ENCODE measurements at places on chromosomes 5 and 9.

- DNase-seq: no peak
Measured at GRCh38 chr5:99973779-99974178, 561.4 kb upstream of the FAM174A start.

DNA sequence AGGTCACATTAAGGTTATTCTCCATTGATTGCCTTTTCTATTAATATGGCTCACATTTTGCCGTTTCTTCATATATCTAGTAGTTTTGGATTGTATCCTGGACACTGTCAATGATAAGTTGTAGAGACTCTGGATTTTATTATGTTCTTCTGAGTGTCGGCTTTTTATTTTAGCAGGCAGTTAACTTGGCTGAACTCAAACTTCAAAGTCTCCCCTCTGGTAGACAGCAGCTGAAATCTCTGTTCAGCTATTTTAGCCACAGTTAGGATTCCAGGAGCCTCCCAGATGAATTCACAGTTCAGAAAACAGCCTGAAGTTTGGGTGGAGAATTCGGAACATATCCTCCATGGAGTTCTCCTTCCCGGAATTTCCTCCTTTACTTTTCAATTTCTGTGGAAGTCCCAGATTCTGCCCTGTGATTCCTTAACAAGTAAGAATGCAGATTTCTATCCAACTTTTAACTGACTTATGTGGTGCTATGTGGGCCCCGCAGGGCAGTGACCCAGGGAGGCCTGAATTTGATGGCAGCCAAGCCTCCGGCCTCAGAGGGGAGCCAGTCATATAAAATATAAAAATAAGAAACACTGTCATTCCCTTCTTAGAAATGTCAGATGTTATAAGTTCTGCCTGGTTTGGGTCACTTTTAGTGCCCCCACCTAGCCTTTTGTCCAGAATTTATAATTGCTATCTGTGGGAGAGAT is 39.3 kb upstream of the MVB12B start:
- no peak for DNase-seq

DNA sequence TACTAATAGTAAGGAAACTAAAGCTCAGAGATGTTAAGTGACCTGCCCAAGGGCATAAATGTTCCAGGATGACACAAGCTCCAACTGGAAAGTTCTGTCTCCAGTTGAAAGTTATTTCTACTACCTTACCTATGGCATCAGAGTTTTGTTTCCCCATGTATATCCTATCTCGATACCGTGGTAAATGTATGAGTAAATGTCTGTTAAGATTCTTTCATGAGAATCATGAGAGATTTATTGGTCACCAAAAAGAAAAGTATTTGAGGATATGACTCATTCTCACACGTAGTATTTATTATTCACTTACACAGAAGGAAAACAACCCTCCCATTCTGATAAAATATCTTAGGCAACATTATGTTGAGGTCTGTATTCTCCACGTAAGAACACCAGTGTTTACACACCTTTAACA is 11.1 kb upstream of the SHOC1 start:
- DNase-seq: no peak

DNA sequence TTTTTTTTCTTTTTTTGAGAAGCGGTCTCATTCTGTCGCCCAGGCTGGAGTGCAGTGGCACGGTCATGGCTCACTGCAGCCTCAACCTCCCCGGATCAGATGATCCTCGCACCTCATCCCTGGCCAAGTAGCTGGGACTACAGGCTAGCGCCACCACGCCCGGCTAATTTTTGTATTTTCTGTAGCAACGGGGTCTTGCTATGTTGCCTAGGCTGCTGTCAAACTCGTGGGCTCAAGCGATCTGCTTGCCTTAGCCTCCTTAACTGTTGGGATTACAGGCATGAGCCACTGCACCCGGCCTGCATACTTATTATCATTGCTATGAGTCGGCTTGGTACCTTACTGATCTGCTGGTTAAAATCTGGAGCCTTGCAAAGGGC is 790 bp upstream of the IARS1 start:
- DNase-seq: no peak

Data from T follicular helper cell (primary cell).